Activated naive CD4-positive, alpha-beta T cell treated with anti-CD3 and anti-CD28 coated beads, Interleukin-2, amount 50 U/mL, for 72 hours (primary cell): ENCODE measurements at places on chromosomes 7 and 10.

- no peak for DNase-seq
Measured at GRCh38 chr10:97128039-97128492, 57.7 kb downstream of the SLIT1 start.

- DNase-seq: no peak
Measured at GRCh38 chr7:76142861-76143260, 58.8 kb upstream of the SRRM3 start.

DNA sequence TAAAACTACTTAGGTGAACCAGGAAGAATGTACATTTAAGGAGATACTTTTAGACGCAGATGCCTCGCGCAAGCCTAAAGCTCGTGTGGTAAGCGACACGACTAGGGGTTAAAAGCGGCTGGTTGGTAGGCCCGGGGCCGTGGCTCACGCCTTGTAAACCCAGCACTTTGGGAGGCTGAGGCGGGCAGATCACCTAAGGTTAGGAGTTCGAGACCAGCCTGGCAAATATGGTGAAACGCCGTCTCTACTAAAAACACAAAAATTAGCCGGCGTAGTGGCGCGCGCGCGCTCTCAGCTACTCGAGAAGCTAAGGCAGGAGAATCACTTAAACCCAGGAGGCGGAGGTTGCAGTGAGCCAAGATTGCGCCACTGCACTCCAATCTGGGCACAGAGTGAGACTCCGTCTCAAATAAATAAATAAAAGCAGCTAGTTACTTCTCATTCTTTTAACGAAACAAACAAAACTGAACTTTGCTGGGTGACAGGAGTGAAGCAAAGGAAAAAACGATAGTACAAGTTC lies 879 bp downstream of the NUDT5 start:
- DNase-seq: peak; percentile 38

- no peak for DNase-seq
Measured at GRCh38 chr7:139186146-139186545, 44.9 kb upstream of the UBN2 start.

DNA sequence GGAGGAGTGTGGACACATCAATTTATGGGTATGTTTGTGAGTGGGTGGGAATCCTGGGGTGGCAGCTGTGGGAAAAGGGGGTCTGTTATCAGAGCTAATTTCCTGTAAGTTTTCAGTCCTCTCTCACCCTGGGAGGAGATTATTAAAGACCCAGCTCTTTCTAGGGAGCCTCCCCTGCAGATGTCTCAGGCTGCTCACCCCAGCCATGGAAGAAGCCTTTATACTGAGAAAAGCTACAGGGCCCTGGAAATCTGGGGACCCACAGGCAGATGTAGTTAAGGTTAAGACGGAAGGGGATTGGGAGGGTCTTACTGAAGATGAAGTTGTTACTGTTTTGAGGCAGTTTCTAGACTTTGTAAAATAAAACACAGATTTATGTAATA lies 4.6 kb downstream of the ZNF680 start:
- no peak for DNase-seq

DNA sequence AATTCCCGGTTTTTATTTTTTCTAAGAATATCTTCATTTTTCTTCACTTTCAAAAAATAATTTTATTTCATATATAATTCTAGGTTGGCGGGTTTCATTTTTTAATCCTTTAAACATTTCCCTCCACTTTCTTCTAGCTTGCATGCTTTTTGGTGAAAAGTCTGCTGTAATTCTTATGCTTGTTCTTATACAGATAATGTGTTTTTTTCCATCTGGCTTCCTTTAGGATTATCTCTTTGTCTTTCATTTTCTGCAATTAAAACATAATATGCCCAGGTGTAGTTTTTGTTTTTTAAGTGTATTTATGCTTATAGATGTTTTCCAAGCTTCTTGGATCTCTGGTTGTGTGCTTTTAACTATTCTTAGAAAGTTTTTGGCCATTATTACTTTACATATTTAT lies 341.3 kb upstream of the SEMA3C start:
- DNase-seq: no peak

- DNase-seq: no peak
Measured at GRCh38 chr10:129345763-129346162, 121.3 kb upstream of the MGMT start.

- DNase-seq: no peak
Measured at GRCh38 chr10:117255835-117256460, 15.0 kb downstream of the SLC18A2 start.

- DNase-seq: peak; percentile 54
Measured at GRCh38 chr10:84194424-84195043, at the start of gene CDHR1. CDHR1 (plus strand) TSS chr10:84194537; CDS start chr10:84194761, 224 bp downstream.

GRCh38 chr7:45869426-45869825 lies 3.5 kb downstream of the CCDC201 start:
- no peak for DNase-seq

- DNase-seq: no peak
Measured at GRCh38 chr7:37816922-37817590, 31.3 kb upstream of the NME8 start.

GRCh38 chr10:84140036-84140379 lies 699 bp downstream of the GHITM start:
- DNase-seq: peak; percentile 57

DNA sequence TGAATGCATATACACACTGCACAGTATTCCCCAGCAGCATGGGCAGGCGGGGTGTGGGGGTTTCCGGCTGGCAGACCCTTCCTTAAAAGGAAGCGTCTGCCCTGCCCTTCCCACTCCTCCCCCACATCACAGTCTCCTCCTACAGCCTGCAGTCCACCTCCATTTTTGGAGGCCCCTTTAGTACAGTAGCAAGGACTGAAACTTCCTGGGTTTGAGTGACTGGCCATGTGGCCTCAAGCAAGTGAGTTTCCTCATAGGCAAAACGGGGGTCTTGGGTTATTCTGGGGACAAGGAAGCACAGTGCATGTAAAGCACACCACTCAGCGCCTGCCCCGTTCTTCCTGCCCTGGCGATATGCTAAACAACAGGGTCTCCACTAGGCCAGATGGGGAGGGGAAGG lies 62.1 kb upstream of the COL13A1 start:
- DNase-seq: no peak

- DNase-seq: no peak
Measured at GRCh38 chr10:46306516-46307184, 19.9 kb downstream of the ANTXRL start.

GRCh38 chr7:157526913-157527634 lies 190.3 kb downstream of the DNAJB6 start:
- DNase-seq: no peak

DNA sequence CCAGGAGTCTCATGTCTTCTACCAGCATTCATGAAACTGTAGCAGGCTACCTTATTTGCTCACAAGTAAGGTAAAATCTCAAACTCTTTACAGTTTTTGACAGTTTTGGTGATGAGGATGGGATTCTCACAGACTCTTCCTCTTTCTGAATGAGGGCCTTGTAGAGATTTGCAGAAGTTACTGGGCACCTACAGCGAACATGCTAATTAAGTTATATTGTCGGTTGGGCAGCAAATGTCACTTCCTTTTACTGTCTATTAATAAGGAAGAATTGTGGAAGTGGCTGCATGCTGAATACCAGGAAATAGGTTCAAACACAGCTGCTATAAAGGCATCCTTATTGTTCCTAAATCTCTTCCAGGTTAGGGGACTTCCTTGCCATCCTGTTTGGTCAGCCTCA lies 189.6 kb downstream of the DNAJC1 start:
- DNase-seq: no peak

DNA sequence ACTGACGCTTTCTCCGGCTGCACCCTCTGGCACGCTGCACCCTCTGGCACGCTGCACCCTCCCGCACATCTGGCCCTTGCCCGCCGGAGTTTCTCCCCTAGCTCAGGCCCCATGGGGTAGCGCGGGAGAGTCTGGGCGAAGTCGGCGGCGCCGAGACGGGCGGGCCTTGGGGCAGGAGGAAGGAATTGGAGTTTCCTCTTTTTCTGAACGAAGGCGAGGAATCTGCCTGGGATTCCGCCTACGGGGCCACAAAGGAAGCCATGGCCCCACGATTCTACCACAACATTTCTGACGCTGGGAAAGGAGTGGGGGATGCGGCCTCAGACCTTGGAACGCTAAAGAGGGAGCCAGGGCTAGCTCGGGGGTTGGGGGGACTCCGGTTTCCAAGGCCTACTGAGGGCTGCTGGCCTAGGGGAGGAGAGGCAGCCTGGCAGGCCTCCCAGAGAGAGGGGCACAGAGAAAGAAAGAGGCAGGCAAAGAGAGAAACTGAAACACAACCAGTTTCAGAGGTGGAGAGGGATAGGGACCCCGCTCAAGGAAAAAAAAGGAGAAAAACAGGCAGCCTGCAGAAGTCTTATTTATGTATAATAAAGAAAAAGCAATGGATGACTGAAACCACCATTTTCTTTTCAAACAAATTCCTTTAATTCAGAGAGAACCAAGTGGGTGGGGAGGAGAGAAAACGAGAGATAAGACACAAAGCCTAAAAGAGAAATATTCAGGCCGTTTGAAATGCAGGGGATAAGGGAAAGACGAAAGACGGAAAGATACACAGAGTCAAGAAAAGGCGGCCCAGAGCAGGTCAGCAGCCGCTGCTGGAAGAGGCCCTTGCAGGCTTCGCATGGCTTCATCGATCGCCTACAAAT lies 4.3 kb downstream of the TLX1 start:
- no peak for DNase-seq

- no peak for DNase-seq
Measured at GRCh38 chr7:22718200-22718711, 8.7 kb upstream of the IL6 start.

DNA sequence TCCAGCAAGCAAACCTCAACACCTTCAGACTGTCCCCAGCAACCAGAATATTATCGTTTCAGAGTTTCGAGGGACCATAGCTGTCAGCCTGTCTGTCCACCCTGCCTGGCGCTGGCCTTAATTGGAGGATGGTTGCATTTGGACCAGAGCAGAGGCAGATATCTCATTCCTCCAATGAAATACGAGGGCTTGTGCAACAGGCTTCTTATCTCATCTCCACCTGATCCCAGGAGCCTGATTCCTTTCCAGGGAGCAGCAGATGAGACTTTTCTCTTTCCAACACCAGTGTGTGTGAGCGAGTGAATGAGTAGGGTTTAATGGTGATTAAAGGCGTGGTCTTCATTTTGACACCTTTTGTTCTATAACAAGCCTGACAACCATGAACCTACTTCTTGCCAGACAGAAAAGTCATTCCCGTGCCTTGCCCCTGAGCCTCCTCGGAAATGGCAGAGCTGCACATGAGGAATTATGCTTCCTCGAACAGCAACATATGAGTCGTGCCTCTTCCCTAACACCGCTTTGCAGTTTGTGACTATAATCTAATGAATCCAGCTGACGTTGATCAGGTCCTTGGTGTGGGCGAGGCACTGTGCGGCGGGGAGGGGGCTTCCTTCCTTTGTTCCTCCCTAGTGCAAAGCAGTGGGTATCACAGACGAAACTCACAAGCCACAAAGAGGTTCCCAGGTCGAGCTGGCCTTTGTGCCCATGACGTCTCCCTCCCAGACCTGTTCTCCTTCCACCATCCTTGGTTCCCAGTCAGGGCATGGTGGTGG lies 147.4 kb downstream of the CUX1 start:
- DNase-seq: no peak

DNA sequence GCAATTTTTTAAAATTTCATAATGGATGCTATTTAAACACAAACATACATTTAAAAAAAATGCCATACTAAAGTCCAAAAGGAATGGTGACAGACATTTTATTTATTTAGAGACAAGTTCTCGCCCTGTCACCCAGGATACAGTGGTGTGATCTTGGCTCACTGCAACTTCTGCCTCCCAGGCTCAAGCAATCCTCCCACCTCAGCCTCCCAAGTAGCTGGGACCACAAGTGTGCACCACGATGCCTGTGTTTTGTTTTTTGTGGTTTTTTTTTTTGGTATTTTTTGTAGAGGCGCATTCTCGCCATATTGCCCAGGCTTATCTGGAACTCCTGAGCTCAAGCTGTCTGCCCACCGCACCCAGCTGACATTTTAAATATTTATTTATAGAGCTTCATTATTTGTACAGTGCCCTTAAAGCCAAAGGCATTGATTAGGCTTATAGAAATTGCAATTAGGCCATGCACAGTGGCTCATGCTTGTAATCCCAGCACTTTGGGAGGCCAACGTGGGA lies 703.5 kb downstream of the AUTS2 start:
- DNase-seq: no peak

DNA sequence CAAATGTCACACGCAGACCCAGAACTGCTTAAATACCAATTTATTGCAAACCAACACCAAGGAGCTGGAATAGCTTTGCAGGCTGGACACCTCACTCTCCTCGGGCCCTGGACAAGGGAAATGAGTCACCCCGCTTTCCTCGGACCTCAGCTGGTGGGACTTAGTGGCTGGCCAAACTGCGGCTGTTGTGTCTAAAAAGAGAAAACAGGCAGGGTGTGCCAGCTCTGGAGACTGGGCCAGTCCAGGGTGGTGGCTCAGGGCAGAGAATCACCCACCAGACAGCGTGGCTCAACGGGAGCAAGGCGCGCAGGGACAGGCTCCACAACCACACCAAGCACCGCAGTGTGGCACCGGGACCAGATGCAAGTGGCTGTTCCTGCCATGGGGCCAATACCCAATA lies 58.2 kb upstream of the CAMK2B start:
- DNase-seq: no peak

- DNase-seq: no peak
Measured at GRCh38 chr7:133947458-133948254, 179.5 kb upstream of the LRGUK start.

- DNase-seq: no peak
Measured at GRCh38 chr7:7719236-7719635, 829 bp upstream of the RPA3 start.

DNA sequence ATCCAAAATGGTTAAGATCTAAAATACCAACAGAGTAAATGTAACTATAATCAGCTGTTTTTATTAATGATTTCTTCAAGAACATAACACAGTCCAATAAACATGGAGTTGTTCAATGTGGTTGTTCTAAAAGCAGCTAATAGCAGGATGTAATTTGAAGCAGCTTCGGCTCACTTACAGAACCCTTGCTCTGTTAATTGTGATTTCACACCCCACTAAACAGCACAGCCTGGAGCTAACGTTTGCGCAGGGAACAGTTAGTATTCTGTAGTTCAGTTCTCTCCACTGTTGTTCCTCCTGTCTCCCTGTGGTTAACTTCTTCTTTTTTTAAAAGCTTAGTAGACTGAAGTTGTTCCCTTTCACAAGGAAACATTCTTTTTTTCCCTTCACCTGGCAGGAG lies 104.0 kb downstream of the GRM3 start:
- no peak for DNase-seq

GRCh38 chr10:1190052-1190395 lies 133.8 kb downstream of the WDR37 start:
- DNase-seq: no peak

- DNase-seq: no peak
Measured at GRCh38 chr7:97460433-97460832, 271.5 kb upstream of the TAC1 start.

GRCh38 chr7:133330085-133330484 lies 77.2 kb downstream of the EXOC4 start:
- DNase-seq: no peak

DNA sequence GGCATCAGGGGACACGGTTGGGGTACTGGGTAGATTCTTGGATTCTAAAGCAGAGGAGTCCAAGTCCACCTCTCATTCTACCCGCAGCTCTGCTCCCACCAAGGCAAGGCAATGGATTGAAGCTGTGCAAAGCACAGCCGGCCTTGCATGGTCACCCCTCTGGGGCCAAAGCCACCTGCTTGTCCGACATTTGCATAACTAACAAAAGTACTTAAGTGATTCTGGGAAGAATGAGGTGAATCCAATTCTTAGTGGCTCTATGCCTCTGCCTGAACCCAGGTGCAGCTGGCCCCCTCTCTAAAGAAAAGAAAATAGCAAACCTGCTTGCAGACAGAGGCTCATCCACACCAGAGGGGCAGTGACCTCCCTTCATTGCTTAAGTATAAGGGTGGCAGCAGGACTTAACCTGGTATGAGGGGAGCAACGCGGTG lies 10.7 kb upstream of the COBL start:
- no peak for DNase-seq
